Calu3 (cell line): ENCODE measurements at places on chromosomes 6 and 20. TPM values are rescaled to one million over a fixed set of nuclear protein-coding genes. Genes with fewer than 3 reads are reported as not detected.

GRIK2 gene
- 3.3 and 3.7 TPM in 2 replicates for total RNA-seq

TBX18 gene
- 48.5 and 49.2 TPM in 2 replicates for total RNA-seq

RAB44 gene
- total RNA-seq: not detected in 2 replicates

- no peak for DNase-seq
- no peak overlapping the region for H3K4me3 ChIP-seq
- H3K4me1 ChIP-seq: no peaks in the 10 kb centered on the region
- peaks cover 25% of the 10 kb centered on the region for H3K27me3 ChIP-seq
- no peak overlapping the region for H3K27ac ChIP-seq
These were observed 31.1 kb upstream of the TMEM181 start for GRCh38 chr6:158528826-158529225.

GRCh38 chr6:305371-306206 lies 13.3 kb downstream of the DUSP22 start:
- no peaks in the 10 kb centered on the region for H3K27me3 ChIP-seq
- H3K4me3 ChIP-seq: no peak overlapping the region
- no peak for DNase-seq
- H3K36me3 ChIP-seq: no peaks in the 10 kb centered on the region
- H3K4me1 ChIP-seq: no peaks in the 10 kb centered on the region
